ENCODE measurements at places on chromosomes 3 and 15. TPM values are rescaled to one million over a fixed set of nuclear protein-coding genes. Genes with fewer than 3 reads are reported as not detected.
A peak's percentile ranks its signal among the peaks of the same experiment; 100 is the strongest.

DNA sequence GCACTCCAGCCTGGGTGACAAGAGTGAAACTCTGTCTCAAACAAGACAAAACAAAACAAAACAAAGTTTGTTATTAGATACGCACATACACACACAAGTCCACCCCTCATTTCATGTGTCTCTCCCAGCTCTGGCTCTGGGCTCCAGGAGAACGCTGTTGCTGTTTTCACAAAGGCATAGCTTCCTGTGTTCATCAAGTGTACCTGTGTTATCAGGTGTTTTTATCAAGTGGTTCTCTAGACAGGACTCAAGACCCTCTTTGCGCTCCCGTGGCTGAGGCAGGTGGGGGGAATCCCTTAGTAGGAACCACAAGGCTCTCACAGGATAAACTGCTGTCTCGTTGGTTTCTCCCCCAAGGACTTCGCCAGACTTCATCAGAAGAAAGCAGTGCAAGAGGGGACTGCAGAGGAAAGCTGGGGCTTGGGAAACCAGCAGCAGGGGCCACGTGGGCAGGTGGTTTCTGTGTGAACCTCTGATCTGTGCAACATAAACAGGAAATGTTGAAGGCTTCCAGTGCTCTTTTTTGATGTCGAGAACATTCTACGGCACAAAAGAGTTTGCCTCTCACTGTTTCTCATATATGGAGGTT, 6.9 kb upstream of the PPP1R2 start:
- DNase-seq = peak; percentile 73

DNA sequence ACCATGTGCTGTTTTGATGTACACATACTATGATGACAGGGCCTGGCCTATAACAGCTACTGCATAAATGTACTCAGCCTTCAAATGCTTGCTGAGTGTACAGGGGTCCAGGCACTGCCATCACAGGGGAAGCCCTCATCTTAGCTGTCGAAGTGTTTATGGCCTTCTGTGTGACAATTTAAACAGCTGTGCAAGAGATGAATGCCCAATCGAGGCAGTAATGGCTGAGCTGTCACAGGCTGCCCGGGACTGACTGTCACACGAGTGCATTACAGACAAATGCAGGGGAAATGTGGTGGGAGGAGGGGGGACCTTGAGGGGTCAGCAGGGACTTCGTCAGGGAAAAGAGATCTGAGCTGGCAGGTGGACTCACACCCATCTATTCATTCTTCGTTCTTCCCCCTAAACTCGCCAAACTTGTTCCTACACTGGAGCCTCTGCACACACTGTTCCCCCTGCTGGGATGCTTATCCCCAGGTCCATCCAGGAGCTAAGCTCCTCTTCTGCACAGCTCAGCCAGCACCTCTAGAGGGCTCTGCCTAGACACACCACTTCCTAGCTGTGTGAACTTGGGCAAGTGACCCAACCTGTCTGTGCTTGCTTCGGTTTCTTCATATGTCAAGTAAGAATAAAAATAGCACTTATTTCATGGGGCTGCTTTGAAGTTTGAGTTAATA, 156.2 kb upstream of the IQSEC1 start:
- no peak for DNase-seq

GRCh38 chr3:22474706-22475445, 723.9 kb upstream of the ZNF385D start:
- no peak for DNase-seq

The FSTL1 gene
- total RNA-seq = 1.6 TPM

The TM6SF1 gene
- 1.6 TPM for total RNA-seq

The RAB27A gene
- total RNA-seq = 91.0 TPM

The ARHGEF26 gene
- 0.04 TPM for total RNA-seq

The CIP2A gene
- 54.8 TPM for total RNA-seq
